GOT3 (cell line): ENCODE measurements at places on chromosomes 12 and 14.

- no peak for DNase-seq
Observed at GRCh38 chr12:108495054-108495453, 20.0 kb upstream of the FICD start.

GRCh38 chr14:51535443-51536044 is 116.2 kb upstream of the FRMD6 start:
- DNase-seq: no peak

GRCh38 chr12:64895526-64895925 is 71.1 kb downstream of the TBC1D30 start:
- DNase-seq: no peak

- no peak for DNase-seq
Observed at GRCh38 chr14:70339039-70339438, 20.4 kb downstream of the COX16 start.

- no peak for DNase-seq
Observed at GRCh38 chr14:105894125-105894977, 368.0 kb downstream of the TMEM121 start.

DNA sequence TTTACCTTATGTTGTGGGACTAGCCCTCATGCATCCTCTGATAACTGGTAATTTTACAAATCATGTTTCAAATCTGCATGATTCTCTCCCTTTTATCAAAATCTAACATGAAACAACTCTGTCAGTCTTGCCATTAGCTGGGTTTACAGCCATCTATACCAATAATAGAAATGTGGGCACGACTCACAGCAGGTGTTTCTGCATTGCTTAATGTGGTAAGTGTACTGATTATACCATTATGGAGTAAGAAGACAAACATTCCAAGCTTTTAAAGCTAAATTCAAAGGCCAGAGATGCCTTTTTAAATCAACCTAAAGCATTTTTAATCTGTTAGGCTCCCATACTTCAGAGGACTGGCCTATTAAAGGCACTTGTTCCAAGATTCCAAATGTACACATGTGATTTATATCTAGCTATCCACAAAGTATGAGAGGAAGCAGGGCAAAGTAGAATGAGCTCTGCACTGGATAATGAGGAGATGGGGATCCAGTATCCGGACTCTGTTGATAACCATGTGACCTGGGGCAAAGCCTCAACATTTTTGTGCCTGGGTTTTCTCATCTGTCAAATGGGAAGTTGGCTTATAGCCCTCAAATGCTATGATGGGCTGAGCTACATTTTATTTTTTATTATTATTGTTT is 52.3 kb upstream of the FUT8 start:
- no peak for DNase-seq

GRCh38 chr12:70043490-70044138 is 199.6 kb upstream of the CNOT2 start:
- no peak for DNase-seq

GRCh38 chr14:79614448-79614847 is 596.9 kb downstream of the DIO2 start:
- no peak for DNase-seq

DNA sequence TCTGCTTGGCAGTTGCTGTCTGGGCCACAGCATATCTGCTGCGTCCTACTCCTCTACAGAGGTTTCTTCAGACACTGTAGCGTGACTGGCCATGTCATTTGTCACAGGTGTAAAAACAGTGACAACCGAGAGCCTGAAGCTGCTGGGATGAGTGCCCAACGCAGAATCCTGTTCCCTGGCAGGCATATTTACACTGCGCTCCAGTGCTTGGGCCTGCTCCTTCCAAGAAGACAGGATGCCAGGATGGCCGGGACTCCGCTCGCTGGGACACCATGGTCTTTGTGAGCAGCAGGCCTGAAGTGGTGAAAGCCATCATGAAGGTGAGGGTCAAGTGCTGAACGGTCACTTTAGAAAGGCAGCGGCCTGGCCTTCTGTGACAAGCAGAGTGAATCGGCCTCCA is 171.4 kb downstream of the EMP1 start:
- no peak for DNase-seq

DNA sequence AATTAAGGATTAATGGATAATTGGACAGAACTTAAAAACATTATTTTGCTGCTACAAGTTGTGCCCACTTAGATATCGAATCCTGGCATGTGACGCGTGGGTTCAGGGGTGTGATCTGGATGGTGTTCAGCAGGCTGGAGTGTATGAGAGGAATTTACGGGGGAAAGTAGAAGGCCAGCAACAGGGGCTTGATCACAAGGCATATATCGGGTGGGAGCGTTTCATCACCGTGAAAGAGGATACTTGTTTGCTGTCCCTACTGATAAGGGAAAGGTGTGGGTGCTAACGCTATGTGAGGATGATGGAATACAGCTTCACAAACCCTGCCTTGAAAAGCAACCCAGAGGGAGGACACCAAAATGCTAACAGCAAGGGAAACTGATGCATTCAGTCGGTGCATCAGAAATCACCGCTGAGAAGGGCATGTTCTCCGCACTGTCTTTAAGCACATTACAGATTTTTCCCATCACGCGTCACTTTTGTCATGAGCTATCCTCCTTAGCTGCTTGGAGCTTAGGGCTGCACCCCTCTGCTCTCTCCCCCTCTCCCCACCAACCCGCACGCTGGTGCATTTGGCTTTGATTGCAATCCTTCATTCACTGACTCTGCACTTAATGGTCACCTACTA is 13.4 kb downstream of the HHIPL1 start:
- DNase-seq: no peak

DNA sequence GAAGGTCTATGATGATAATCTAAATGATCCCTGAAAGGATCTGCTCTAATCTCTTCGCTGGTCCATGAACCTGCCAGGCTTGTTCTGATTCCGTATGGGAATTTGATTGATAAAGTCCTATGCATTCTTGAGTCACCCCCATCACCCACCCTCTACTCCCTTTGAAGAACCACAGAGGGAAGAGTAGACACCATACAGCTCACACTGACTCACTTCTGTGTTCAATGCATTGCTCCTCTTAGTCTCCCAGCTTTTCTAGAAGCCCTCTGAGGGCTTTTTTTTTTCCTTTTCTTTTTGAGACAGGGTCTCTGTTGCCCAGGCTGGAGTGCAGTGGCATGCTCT is 18.5 kb upstream of the GPRC5A start:
- no peak for DNase-seq

GRCh38 chr12:89225808-89226411 is 126.4 kb downstream of the DUSP6 start:
- no peak for DNase-seq

DNA sequence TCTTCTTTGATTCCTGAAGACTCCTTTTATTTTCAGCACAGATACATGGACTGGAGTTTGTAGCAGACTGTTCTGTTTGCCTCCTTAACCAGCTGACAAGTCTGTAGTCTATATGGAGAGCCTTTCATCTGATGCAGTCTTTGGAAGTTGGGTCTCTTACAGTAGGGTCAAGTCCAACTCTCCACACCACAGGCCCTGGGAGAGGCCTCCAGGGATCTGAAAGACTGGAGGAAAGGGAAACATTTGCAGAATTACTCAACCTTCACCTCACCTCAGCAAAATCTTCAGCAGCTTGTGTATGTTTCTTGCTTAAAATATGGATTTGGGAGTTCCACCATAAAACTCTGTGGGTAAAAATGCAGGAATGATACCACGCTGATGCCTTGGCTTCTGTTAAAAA is 188.4 kb downstream of the MSRB3 start:
- no peak for DNase-seq

DNA sequence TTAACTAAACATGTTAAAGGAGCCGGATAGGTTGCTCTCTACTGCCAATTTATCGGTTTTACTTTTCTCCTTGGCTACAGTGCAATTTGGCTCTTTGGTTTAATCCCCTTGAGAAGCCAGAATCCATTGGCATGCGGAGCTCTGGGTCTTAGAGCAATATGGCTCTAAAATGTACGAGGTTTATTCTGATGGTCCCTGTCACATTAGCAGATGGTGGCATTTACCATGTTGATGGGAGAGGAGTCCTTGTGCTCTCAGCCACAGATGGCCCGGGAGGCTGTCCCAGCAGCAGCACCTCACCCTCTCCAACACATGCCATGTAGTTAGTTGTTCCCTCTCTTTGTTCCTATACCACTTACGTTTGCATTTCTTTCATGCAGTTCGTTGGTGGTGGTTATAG is 179.7 kb downstream of the RGS6 start:
- DNase-seq: no peak

- DNase-seq: no peak
Observed at GRCh38 chr12:90333939-90334338, 621.0 kb downstream of the CCER1 start.

DNA sequence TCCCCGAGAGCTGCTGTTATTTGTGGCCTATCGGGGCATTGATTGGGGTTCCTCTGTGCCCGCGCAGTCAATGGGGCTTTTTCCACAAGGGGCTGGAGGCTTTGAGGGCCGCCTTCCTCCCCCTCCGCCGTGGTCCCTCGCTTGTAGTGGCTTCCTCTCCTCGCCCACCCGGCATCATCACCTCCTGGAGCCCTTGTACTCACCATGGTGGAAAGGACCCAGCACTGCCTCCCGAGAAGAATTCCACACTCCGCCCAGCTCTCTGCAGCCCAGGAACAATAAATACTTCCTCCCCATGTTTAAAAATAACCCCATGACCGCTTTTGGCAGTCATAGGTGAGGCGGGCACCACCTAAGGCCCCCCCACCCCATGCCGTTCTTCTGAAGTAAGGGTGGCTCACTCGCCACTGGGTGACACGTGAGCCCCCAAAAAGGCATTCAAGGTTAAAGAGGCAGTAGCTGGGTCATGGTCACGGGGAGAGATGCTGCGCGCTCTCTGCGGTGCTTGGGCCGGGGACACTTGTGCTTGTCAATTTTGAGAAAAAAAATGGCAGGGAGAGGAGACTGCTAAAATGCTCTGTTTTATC is at the start of gene MYL2:
Gene MYL2, minus strand, starts transcription at position 256 of the 587 bp plus-strand sequence. Its CDS starts 50 bp downstream, at position 206.
- no peak for DNase-seq

DNA sequence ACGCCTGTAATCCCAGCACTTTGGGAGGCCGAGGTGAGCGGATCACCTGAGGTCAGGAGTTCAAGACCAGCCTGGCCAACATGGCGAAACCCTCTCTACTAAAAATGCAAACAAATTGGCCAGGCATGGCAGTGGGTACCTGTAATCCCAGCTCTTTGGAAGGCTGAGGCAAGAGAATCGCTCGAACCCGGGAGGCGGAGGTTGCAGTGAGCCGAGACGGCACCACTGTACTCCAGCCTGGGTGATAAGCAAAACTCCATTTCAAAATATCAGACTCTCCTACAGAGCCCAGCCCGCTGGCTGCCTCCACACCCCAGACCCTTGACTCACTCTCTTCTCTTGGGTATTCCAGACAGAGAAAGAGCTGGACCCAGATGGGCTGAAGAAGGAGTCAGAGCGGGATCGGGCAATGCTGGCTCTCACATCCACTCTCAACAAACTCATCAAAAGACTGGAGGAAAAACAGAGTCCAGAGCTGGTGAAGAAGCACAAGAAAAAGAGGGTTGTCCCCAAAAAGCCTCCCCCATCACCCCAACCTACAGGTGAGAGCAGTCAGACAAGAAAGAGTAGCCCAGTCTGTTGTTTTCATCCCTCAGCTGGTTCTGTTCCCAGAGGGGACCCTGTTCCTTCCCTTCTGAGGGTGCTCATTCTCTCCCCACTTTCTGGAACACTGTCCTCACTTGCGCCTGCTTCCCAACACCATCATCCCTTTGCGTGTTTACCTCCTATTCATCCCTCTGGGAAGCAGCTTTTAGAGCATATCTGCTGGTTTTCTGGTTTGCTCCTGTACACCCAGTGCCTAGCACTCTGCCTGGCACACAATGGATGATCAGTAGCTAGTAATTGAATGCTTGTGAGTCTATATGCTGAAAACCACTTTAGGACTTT is 19.7 kb downstream of the AGAP2 start:
- no peak for DNase-seq

- DNase-seq: no peak
Observed at GRCh38 chr14:99356031-99356608, 84.1 kb upstream of the BCL11B start.

GRCh38 chr14:98242903-98243302 is 1029.1 kb downstream of the BCL11B start:
- no peak for DNase-seq

GRCh38 chr12:50786498-50787231 is 22.8 kb downstream of the ATF1 start:
- no peak for DNase-seq

DNA sequence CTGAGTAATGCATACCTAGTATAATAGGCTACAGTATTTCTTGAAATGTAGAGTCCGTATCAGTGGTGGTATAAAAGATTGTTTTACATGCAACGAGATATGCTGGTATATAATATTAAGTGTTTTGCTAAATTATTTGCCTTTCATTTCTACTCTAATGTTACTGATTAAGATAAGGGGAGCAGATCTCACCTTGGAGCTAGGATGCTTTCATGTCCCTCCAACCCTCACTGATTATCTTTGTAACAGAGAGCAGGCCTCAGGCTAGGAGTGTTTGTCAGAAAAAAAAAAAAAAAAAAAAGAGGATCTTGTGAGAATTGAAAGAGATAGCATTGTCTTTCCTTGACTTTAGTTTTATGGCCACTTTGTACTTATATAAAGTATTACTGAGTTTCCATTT is 92.6 kb downstream of the PDE3A start:
- DNase-seq: no peak

DNA sequence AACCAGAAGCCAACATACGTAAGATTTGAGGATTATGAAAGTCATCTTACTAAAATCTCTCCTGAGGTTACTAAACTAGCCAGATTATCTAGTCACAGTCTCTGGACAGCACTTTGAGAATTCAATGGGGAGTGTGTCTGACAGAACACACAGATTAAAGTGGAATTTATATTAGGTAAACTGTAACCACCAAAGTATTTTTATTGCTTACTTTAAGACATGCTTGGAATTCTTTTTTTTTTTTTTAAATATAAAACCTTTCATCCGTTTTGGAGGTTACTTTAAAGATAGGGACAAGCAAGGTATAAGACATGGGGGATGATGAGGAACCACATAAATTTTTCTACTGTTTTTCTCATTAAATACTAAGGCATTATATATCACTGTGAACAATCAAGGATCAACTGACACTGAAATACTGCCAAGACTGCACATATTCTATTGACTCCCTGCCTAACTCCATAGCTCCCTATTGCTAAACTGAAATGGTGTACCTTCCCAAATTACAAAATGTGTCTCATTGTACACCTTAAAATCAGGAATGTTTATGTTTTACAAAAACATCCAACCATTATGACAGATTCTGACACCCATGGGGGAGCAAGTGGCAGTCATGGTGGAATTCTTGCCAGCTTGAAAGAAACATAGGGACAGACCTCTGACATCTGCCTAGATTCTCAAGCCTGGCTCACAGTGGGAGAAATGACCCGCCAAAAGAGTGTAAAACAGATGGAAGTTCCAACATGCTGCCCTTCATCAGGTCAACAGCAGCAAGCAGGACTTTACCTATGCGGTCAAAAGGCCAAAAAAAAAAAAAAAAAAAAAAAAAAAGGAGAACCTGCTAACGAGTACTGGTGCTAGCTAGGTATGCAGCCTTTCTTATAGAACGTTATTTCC is 239.3 kb downstream of the MED13L start:
- no peak for DNase-seq

GRCh38 chr14:100827101-100828021 is 1.4 kb downstream of the MEG3 start:
- DNase-seq: no peak
